Esophagus muscularis mucosa (tissue), 4 donors: ENCODE measurements at places on chromosomes 12 and 14. TPM values are rescaled to one million over a fixed set of nuclear protein-coding genes. Genes with fewer than 3 reads are reported as not detected.
A peak's percentile ranks its signal among the peaks of the same experiment; 100 is the strongest.

Gene MANSC4
- total RNA-seq: not detected

Gene PGF
- 18.3 TPM for total RNA-seq

Gene LRFN5
- total RNA-seq: 4.1 TPM

Gene EML5
- 3.7 TPM for total RNA-seq

Gene CEBPE
- total RNA-seq: not detected

Gene PPP1R1A
- 3.6 TPM for total RNA-seq

Gene CLEC1B
- not detected for total RNA-seq

Gene YEATS4
- total RNA-seq: 5.7 TPM

Gene SERPINA12
- total RNA-seq: not detected

Gene ASCL1
- 0.17 TPM for total RNA-seq

DNA sequence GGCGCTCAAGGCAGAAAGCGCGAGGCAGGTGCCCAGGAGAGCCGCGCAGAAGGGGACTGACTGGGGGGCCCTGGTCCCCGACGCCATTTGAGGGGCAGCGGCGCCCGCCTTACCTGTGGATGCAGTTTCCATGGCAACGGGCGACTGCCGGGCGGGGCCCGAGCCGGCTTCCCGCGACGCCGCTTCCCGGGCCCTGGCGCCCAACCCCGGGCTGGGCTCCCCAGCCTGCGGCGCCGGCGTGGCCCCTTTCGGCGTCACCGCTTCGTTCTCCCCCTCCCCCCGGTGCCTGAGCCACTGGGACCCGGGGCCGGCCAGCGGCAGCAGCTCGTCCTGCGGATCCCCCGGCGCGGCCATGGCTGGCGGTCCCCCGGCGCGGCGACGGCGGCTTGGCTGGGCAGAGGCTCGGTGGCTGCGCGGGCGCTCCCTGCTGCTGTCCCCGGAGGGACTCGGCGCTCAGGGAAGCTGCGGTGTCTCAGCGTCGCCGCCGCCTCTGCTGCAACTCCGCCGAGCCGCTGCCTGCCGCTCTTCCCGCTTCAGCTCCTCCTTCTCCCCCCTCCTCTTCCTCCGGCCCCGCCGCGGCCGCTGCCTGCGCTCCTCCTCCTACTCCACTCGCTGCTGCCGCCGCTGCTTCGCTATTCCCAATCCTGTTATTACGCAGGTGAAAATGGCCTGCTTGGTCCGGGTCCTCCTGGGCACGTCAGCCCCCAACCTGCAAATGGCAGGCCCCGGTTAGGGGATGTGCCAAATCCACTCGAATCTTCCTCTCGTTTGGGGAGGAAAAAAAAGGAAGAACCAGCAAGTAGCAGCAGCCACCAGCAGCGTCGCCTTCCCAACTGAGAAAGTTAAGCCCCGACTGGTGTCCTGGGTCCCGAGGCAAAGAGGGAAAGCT is at the start of gene RTN1:
Gene RTN1, minus strand, starts transcription at position 500 of the 889 bp plus-strand sequence. Its CDS starts 146 bp downstream, at position 354.
- H3K27me3 ChIP-seq: peaks cover 42% of the 10 kb centered on the region
- no peak for DNase-seq
- H3K4me3 ChIP-seq: peak within 1 kb of the TSS; percentile 64
- H3K27ac ChIP-seq: peak within 1 kb of the TSS; percentile 28
- H3K36me3 ChIP-seq: no peaks in the 10 kb centered on the region
- H3K4me1 ChIP-seq: peaks cover 21% of the 10 kb centered on the region

DNA sequence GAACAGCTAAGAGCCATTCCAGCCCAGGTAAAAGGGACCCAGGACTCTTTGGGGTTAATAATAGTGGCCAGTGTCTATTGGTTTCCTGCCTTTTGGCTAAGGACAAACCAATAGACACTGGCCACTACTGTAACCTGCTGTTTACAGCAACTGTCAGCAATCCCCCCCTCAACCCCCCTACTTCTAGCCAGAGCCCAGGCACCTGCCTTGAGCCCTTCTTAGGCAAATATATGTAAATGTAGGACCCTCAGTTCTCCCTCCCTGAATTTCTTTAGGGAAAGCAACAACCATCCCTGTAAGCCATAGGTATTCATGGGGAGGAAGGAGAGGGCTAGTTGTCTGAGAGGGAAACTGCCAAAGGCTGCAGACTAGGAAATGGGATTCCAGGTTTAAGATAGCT is 22.3 kb downstream of the HOXC4 start:
- DNase-seq: no peak
- no peaks in the 10 kb centered on the region for H3K36me3 ChIP-seq
- no peaks in the 10 kb centered on the region for H3K4me1 ChIP-seq
- H3K4me3 ChIP-seq: no peak overlapping the region

GRCh38 chr12:72017054-72017651 is 78.5 kb downstream of the TPH2 start:
- peak; percentile 93 for DNase-seq
- H3K27me3 ChIP-seq: no peaks in the 10 kb centered on the region
- no peaks in the 10 kb centered on the region for H3K4me1 ChIP-seq
- no peak overlapping the region for H3K4me3 ChIP-seq
- no peaks in the 10 kb centered on the region for H3K36me3 ChIP-seq

DNA sequence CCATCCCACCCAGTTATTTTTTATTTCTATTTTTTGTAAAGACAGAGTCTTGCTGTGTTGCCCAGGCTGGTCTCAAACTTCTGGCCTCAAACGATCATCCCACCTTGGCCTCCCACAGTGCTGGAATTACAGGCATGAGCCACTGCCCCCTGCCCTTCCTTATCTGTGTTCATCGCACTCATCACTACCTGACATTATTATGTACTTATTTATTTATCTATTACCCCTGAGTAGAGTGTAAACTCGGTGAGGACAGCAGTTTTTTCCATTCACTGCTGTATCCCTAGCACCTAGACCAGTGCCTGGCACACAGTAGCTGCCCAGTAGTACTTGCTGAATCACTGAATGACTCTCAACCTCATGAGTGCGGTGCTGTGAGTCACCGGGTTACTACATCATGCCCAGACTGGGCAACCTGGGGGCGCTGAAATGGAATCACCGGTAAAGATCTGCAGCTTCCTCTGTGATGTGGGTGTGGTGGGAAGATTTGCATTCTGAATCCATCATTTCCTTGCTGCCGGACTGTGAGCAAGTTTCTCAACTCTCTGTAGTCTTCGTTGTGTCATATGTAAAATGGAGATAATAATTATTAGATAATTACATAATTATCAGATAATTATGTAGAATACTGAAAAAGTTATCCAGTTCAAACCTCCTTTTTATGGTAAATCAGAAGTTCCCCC is 81.9 kb upstream of the USP44 start:
- no peaks in the 10 kb centered on the region for H3K36me3 ChIP-seq
- peak overlapping the region; percentile 71 for H3K27ac ChIP-seq

- no peaks in the 10 kb centered on the region for H3K27me3 ChIP-seq
- H3K4me1 ChIP-seq: no peaks in the 10 kb centered on the region
- H3K36me3 ChIP-seq: no peaks in the 10 kb centered on the region
- H3K4me3 ChIP-seq: no peak overlapping the region
Measured at GRCh38 chr14:102616799-102617198, 24.4 kb downstream of the RCOR1 start.

- no peak for DNase-seq
- no peaks in the 10 kb centered on the region for H3K4me1 ChIP-seq
- H3K27me3 ChIP-seq: no peaks in the 10 kb centered on the region
- H3K36me3 ChIP-seq: peaks cover 96% of the 10 kb centered on the region
- H3K27ac ChIP-seq: no peak overlapping the region
- no peak overlapping the region for H3K4me3 ChIP-seq
Measured at GRCh38 chr12:131751335-131751734, 40.4 kb downstream of the SFSWAP start.

DNA sequence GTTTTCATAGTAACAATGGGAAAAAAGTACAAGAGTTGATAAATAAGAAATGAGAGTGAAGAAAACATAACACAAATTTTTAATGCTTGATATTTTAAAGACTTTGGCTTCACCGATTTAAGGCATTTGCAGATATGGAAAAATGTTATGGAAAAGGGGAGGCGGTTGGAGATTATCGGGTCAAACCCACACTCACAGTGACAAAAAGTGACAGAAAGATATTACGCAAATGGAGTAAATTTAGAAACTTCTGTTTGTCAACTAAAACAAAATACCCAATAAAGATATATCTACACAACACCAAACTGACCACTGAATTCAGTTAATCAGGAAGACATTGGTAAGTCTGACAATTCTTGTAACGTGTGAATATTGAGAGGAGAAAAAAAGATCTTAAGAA is 2.5 kb downstream of the PPP1R12A start:
- H3K36me3 ChIP-seq: no peaks in the 10 kb centered on the region
- H3K4me1 ChIP-seq: peaks cover 43% of the 10 kb centered on the region
- H3K27ac ChIP-seq: peak overlapping the region; percentile 98
- DNase-seq: no peak
- H3K4me3 ChIP-seq: peak overlapping the region; percentile 80

DNA sequence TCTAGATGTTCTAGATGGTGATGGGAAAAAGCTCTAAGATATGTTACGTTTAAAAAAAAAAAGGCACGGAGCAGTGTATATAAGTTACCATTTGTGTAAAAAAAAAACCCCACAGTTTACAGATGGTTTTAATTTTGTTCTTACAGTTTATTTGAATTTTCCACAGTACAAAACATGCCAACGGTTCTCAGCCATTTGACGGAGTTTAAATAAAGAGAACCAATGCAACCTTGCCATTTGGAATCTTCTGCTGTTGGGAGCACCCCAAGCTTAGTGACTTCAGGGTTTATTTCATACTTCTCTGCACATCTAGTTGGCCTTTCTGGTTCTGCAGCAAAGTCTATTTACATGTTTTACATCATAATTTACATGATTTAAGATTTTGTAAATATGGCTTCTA is 7.7 kb upstream of the HPD start:
- no peak overlapping the region for H3K27ac ChIP-seq
- H3K36me3 ChIP-seq: no peaks in the 10 kb centered on the region
- no peaks in the 10 kb centered on the region for H3K27me3 ChIP-seq
- no peaks in the 10 kb centered on the region for H3K4me1 ChIP-seq
- no peak for DNase-seq

GRCh38 chr14:68951035-68951797 is 27.9 kb downstream of the ACTN1 start:
- H3K27me3 ChIP-seq: no peaks in the 10 kb centered on the region
- peaks cover 99% of the 10 kb centered on the region for H3K4me1 ChIP-seq
- H3K27ac ChIP-seq: peak overlapping the region; percentile 90
- H3K36me3 ChIP-seq: peaks cover 3% of the 10 kb centered on the region

- no peaks in the 10 kb centered on the region for H3K4me1 ChIP-seq
- H3K27me3 ChIP-seq: no peaks in the 10 kb centered on the region
- H3K36me3 ChIP-seq: no peaks in the 10 kb centered on the region
- peak; percentile 66 for DNase-seq
- H3K4me3 ChIP-seq: no peak overlapping the region
Measured at GRCh38 chr12:126780343-126780742, 1486.6 kb upstream of the TMEM132C start.

GRCh38 chr14:61561657-61562276 is 133.5 kb upstream of the HIF1A start:
- H3K4me3 ChIP-seq: no peak overlapping the region
- H3K36me3 ChIP-seq: no peaks in the 10 kb centered on the region
- no peaks in the 10 kb centered on the region for H3K27me3 ChIP-seq
- H3K27ac ChIP-seq: peak overlapping the region; percentile 76
- H3K4me1 ChIP-seq: peaks cover 37% of the 10 kb centered on the region

- peaks cover 24% of the 10 kb centered on the region for H3K4me1 ChIP-seq
- H3K4me3 ChIP-seq: no peak overlapping the region
- DNase-seq: no peak
- H3K27ac ChIP-seq: no peak overlapping the region
- H3K27me3 ChIP-seq: no peaks in the 10 kb centered on the region
Measured at GRCh38 chr14:91755570-91756295, 23.8 kb upstream of the CATSPERB start.

- no peaks in the 10 kb centered on the region for H3K36me3 ChIP-seq
- no peak overlapping the region for H3K4me3 ChIP-seq
- no peaks in the 10 kb centered on the region for H3K27me3 ChIP-seq
- H3K27ac ChIP-seq: no peak overlapping the region
- DNase-seq: no peak
- peaks cover 59% of the 10 kb centered on the region for H3K4me1 ChIP-seq
Measured at GRCh38 chr14:54719406-54719805, 152.5 kb downstream of the SAMD4A start.

GRCh38 chr14:32908196-32909084 is 30.2 kb upstream of the NPAS3 start:
- no peak overlapping the region for H3K4me3 ChIP-seq
- H3K4me1 ChIP-seq: no peaks in the 10 kb centered on the region
- H3K27ac ChIP-seq: no peak overlapping the region
- H3K36me3 ChIP-seq: no peaks in the 10 kb centered on the region
- no peak for DNase-seq

DNA sequence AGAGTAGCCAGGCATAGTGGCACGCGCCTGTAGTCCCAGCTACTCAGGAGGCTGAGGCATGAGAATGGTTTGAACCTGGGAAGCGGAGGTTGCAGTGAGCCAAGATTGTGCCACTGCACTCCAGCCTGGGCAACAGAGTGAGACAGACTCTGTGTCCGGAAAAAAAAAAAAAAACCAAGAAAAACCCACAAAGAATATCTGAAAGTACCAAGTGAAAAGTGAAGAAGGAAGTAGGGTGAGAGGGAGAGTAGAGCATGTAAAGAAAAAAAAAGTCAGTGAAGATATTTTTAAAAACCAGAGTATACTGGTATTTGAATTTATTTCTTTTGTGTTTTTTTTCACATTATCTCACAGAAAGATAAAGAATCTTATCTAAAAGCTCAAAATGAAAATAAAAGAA is 43.3 kb upstream of the ISM2 start:
- H3K36me3 ChIP-seq: no peaks in the 10 kb centered on the region
- peak overlapping the region; percentile 53 for H3K27ac ChIP-seq
- H3K4me3 ChIP-seq: no peak overlapping the region
- H3K27me3 ChIP-seq: no peaks in the 10 kb centered on the region
- DNase-seq: no peak
- H3K4me1 ChIP-seq: peaks cover 24% of the 10 kb centered on the region

- H3K27me3 ChIP-seq: no peaks in the 10 kb centered on the region
- no peak for DNase-seq
- no peak overlapping the region for H3K27ac ChIP-seq
Measured at GRCh38 chr14:84882830-84883229, 647.1 kb upstream of the FLRT2 start.

DNA sequence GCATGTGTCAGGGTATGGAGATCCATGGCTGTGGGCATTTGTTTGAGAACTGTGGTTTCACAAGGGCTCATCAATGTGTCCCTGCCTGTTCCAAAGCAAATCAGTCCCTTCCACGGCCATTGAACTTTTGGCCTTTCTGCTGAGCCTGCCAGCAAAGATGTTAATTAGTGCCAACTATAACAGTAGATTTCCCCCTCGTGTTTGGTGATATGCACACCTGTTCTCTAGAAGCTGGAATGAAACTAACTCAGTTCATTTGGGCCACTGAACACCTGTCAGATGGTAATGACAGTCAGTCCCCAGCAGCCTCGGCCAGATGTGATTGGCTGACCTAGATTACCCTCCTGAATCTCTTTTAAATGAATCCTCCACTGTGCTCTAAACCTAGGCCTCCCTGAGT is 43.2 kb downstream of the IRAK3 start:
- no peak for DNase-seq
- no peak overlapping the region for H3K27ac ChIP-seq
- peaks cover 12% of the 10 kb centered on the region for H3K36me3 ChIP-seq
- H3K4me3 ChIP-seq: no peak overlapping the region
- H3K27me3 ChIP-seq: no peaks in the 10 kb centered on the region

- peaks cover 29% of the 10 kb centered on the region for H3K4me1 ChIP-seq
- DNase-seq: peak; percentile 93
- peak overlapping the region; percentile 85 for H3K27ac ChIP-seq
- no peaks in the 10 kb centered on the region for H3K36me3 ChIP-seq
- H3K4me3 ChIP-seq: no peak overlapping the region
Measured at GRCh38 chr12:93183940-93184671, 193.6 kb upstream of the NUDT4 start.

- peaks cover 82% of the 10 kb centered on the region for H3K4me1 ChIP-seq
- no peaks in the 10 kb centered on the region for H3K36me3 ChIP-seq
- H3K27me3 ChIP-seq: no peaks in the 10 kb centered on the region
- H3K27ac ChIP-seq: peak overlapping the region; percentile 97
- no peak for DNase-seq
Measured at GRCh38 chr14:68814539-68815297, 21.9 kb upstream of the ZFP36L1 start.

GRCh38 chr14:92577321-92577742 is 63.8 kb downstream of the RIN3 start:
- no peak overlapping the region for H3K27ac ChIP-seq
- H3K27me3 ChIP-seq: no peaks in the 10 kb centered on the region
- no peak for DNase-seq
